Effector CD4-positive, alpha-beta T cell (primary cell): ENCODE measurements at places on chromosomes 1 and 21.

GRCh38 chr1:230149751-230150584, 82.9 kb downstream of the GALNT2 start:
- DNase-seq = no peak

DNA sequence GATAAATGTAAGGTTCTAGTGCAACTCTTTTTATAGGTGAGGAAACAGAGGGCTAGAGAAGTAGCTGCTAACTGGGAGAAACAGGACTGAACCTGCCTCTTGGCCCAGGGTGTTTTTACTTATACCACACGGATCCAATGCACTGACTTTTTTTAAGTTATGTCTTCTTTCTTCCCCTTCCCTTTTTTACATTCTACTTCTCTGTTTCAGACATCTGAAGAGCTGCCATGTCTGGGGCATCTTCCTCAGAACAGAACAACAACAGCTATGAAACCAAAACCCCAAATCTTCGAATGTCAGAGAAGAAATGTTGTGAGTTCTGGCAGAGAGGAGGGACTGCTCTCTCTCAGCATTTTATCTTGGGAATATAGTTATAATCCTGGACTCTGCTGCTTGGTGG, 1.4 kb downstream of the PFKFB2 start:
- no peak for DNase-seq

DNA sequence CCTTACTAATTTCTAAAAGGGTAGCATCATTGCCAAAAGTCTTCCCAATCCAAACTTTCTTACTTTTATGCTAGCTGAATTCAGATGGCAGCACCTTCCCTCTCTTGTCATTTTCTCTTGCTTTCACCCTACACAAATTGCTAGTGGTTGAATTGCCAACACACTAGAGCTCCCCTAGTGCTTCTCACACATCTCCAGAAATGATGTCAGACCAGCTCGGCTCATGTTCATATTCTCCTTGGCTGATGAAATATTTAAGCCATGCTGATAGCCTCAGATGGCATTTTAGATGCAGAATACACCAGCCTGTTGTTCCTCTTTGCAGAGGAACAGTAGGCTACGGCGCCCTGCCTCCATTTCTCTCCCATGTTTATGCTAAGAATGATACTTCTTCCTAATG, 256.9 kb downstream of the PTBP2 start:
- no peak for DNase-seq

GRCh38 chr1:213119794-213120193, 68.8 kb downstream of the RPS6KC1 start:
- DNase-seq = no peak

DNA sequence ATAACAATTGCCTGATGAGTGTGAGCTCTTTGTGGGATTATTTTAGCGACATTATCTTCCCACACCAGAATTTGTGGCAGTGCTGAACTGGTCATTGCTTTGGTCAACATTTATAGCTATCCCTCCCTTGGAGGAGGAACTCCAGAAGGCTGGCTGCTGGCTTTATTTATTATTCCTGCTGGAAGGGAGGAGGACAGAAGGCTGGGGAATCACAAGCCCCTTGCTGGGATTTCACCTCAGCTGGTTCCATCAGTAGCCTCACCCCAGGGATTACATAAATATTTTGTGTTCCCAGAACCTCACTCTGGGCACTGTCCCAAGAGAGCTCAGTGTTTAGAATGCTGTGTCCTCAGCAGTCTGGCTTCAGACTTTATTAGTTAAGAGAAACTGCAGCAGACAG, 102.8 kb upstream of the C1orf21 start:
- DNase-seq = no peak

- no peak for DNase-seq
These were observed 9.9 kb upstream of the CFHR2 start for GRCh38 chr1:196933531-196934189.

DNA sequence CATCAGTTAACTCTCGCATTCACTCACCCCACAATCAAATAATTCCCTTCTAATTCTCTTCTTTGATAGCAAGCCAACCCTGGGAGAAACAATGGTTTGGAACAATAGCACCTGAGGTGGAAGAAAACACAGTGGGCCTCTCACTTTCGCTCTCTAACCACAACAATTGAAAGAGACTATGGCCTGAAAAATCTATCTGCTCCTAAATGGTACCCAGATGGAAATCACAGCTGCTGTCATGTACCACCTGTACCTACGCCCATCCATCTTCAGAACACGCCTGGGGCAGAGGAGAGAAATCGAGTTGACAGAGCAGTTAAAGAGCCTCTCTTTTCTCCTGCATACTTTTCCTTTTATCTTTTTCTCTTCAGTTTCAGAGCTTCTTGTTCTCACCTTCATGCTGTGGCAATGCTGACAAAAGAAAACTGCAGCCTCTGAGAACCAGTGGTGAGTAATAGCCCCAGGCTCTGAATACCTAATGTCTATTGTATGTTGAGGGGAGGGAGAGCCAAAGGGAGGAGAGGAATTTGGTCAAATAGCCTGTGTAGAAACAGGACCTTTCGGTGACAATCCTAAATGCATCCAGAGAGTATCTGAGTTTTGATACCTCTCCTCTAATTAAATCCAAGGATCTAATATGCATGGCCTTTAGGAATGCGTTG, 57.7 kb downstream of the ZC3H11B start:
- DNase-seq = no peak

DNA sequence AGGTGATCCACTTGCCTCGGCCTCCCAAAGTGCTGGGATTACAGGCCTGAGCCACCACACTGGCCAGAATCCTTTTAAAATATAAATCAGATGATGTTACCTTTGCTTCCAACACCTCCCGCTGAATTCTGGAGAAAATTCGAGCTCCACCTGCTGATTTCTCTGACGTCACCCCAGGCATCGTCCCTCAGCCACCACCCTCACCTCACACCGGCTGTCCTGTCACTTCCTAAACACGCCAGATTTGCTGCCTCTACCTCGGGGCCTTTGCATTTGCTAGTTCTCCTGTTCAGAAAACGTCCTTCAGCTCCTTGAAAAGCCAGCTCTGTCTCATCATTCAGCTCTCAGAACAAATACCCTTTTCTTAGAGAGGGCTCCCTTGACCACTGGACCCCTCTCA, 57.9 kb downstream of the FBXO2 start:
- DNase-seq = no peak

DNA sequence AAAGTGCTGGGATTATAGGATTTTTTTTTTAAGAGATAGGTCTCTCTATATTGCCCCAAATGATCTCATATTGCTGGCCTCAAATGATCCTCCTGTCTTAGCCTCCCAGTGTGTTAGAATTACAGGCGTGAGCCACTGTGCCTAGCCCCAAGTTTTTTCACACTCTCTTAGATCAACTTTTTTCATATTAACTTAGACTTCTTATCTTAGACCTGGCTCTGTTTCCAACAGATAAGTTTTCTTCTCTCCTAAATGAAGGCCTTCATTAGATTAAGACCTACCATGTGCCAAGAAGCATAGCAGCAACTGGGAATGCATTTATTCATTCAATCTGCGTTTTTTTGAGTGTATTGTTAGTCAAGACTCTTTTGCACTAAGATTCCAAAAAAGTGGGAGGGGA, 20.2 kb upstream of the HTR1D start:
- DNase-seq = no peak

DNA sequence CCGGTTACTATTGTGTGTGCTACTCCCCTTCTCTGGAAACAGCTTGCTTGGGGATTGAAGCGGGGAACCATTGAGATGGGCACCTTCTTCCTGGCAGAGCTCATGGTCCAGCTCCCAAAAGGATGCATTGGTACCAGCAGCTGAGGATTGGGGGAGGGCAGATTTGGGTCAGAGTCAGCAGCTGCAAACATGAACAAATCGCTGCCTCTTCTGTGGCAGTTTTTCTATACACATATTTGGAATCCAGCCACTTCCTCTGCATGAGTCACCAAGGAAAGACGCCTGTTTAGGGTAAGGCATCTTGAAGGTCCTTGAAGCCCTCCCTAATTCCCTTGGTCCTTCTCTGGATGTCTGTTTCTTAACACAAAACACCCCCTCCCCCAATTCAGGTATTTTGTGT, 104.7 kb downstream of the DAB1 start:
- no peak for DNase-seq

DNA sequence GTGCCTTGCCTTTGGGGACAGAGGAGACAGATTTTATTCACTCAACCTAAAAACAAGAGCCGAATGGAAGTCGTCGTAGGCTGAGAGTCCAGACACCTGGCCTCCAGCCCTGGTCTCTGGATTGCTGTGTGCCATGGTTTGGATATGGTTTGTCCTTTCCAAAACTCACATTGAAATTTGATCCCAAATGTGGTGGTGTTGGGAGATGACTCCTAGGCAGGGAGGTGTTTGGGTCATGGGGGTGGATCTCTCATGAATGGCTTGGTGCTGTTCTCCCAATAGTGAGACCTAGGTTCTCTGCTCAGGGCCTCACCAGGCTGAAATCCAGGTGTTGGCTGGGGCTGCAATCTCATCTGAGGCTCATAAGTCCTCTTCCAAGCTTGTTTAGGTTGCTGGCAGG, 75.5 kb downstream of the FOXD2 start:
- DNase-seq = no peak

DNA sequence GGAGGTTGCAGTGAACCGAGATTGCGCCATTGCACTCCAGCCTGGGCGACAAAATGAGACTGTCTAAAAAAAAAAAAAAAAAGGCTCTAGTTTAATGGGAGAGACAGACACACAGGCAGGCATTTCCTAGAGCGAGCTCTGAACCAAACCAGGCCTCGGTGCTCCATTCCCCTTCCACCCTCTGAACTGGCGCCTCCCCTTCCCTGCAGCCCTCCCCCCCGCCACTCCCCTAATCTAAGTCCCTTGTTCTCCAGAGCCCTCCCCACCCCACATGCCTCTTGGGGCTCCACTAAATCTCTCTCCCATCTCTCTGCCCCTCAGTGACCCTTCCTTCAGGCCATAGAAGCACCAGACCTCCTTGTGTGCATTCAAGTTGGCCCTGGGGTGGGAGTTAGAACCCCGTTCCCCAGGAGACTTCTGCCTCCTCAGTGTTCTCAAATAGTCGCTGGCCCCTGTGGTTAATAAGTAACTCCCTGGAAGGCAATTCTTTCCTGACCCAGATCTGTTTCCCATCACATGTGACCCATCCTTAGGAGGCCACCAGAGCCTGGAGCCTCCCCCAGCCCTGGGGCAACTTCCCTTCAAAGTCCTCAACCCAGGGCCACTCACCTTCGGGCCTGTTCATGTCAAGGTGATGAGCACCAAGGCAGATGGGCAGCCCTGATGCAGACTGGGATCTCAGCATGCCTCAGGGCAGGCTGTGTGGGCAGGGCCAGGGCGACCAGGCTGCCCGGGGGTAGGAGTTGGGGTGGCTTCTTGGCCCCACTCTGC, 42.6 kb upstream of the EPB41 start:
- no peak for DNase-seq

GRCh38 chr1:75677443-75677842, 47.1 kb upstream of the ACADM start:
- DNase-seq = no peak

GRCh38 chr1:100034470-100034869, 64.7 kb downstream of the SLC35A3 start:
- no peak for DNase-seq

DNA sequence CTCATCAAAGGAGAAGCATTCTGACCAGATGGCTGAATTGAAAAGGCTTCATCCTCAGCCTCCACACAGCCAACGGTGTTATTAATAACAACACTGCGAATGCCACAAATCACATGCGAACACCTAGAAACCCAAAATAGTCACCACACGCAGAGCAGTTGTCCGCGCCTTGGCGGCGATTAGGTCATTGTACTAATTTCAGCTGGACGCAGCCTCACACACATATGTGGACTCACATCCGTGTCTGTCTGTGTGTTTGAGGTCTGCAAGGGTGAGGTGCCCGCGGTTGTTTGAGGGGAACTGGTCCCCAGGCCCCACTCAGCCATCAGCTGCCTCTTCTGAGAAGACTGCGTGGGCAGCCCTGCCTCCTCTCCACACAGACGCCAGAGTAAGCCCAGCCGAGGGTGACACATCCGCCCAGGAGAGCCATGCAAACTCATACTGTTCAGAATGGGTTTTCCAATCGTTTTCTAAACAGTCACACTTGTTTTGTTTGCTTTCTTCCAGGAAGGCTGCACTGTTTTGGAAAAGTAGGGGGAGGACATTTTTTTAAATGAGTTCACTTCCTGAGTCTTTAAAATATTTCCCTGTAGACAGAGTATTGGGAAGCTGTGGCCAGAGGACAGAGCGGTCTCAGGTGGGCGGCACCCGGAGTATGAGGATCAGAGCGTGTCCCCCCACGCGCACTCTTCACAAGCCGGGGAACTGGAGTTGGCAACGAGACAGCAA, 53.4 kb downstream of the TOMM20 start:
- DNase-seq = peak; percentile 48

DNA sequence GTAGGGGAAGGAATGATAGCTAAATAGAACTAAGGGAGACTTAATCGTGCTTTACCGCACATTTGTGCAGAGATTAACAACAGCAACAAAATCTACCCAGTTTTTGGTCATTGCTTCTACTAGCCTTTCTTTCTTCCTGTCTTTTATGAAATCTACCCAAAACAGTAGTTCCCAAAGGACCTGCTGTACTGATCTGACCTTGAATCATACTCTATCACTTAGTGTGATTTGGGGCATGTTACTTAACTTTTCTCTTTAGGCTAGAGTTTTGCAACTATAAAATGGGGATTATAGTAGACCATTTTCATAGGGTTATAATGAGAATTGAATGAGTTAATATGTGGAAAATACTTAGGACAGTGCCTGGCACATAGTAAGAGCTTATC, 30.5 kb upstream of the MACF1 start:
- no peak for DNase-seq

GRCh38 chr1:205262731-205263171, 35.0 kb downstream of the TMCC2 start:
- DNase-seq = no peak
